ENCODE measurements at places on chromosomes 12 and 14. TPM values are rescaled to one million over a fixed set of nuclear protein-coding genes. Genes with fewer than 3 reads are reported as not detected.

POU6F1 gene
- total RNA-seq = 13.1 TPM

RPL10L gene
- not detected for total RNA-seq

KIF5A gene
- 0.08 TPM for total RNA-seq

SLC39A5 gene
- total RNA-seq = not detected

CAPZA3 gene
- total RNA-seq = 0.99 TPM

DEPDC4 gene
- not detected for total RNA-seq

KCNK13 gene
- total RNA-seq = 0.16 TPM

ADCY6 gene
- total RNA-seq = 22.6 TPM
